ENCODE measurements at places on chromosomes 2 and 18.

DNA sequence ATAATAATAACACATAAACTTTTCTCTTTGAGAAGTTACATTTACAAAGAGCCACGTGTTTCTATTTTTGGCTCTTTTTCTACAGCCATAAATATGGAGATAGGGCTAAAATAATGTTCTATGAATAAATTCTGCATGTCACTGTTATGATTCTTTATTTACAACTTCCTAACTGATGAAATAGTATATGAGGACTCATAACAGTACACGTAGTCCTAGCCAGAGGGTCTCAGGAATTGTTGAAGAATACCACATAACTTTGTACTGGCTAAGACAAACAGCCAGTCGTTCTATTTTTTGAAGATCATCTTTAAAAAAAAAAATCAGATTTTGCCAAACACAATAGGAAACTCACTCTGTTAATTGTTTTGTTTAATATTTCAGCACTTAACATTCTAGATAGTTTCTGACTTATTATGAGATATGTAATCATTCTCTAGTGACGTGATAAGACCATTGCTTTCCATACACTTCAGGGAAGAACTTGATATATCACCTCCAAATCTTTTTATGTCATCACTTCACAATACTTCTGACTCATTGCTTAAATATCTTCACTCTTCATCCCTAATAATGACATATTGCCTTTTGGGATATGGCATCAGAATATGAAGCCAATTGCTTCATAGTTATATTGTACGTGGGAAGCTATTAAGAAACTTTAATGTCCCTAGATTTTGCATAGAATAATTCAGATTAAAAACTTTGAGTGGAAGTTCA lies 256.1 kb downstream of the XIRP2 start:
- no peak overlapping the region for H3K27ac ChIP-seq
- no peaks in the 10 kb centered on the region for H3K4me1 ChIP-seq
- H3K27me3 ChIP-seq, result no peaks in the 10 kb centered on the region

DNA sequence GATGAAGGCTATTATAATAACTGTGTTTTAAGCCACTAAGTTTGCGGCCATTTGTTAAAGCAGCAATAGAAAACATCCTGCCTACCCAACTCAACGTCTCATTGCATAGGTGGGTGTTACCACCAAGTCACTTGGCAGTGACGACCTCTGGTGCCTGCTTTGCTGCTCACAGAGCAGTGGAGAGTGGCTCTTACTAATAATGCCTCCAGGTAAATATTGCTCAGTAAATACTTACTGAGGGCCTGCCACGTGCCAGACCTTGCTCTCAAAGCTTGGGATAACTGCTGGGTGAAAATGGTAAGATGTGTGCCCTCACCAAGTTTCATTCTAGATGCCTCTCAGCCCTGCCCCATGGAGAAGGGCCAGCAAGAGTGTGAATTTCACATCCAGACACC lies 27.7 kb downstream of the ITGA6 start:
- peaks cover 75% of the 10 kb centered on the region for H3K4me1 ChIP-seq
- H3K27me3 ChIP-seq, result no peaks in the 10 kb centered on the region

- no peaks in the 10 kb centered on the region for H3K36me3 ChIP-seq
- no peak overlapping the region for H3K4me3 ChIP-seq
- H3K27me3 ChIP-seq, result no peaks in the 10 kb centered on the region
- no peak overlapping the region for H3K27ac ChIP-seq
Measured at GRCh38 chr18:63523660-63524059, 18.5 kb upstream of the SERPINB12 start.

GRCh38 chr2:111045771-111046444 lies 74.8 kb upstream of the BCL2L11 start:
- H3K36me3 ChIP-seq, result no peaks in the 10 kb centered on the region
- no peaks in the 10 kb centered on the region for H3K27me3 ChIP-seq
- no peak for DNase-seq
- H3K4me3 ChIP-seq, result no peak overlapping the region
- no peak overlapping the region for H3K27ac ChIP-seq

- no peak overlapping the region for H3K4me3 ChIP-seq
- H3K36me3 ChIP-seq, result no peaks in the 10 kb centered on the region
- H3K27me3 ChIP-seq, result no peaks in the 10 kb centered on the region
- no peak for DNase-seq
- H3K27ac ChIP-seq, result no peak overlapping the region
Measured at GRCh38 chr2:140200764-140201163, 1420.6 kb upstream of the NXPH2 start.

DNA sequence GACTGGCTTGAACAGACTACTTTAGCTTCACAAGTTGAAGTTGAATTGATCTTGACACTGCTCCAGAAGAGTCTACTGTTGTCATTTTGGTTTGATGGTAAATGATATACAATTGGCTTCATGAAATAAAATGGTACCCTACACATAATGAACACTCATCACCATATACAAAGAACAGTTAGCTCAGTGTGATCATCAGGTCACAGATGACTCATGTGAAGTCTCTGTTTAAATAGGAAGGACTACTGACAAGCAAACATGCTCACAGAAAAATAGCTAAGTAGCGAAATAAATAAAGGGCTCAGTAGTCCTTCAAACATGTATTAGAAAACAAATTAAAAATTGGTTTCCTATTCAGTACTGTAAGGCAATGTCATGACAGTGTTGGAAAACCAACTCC lies 96.2 kb downstream of the MEIS1 start:
- no peaks in the 10 kb centered on the region for H3K36me3 ChIP-seq
- H3K27ac ChIP-seq, result no peak overlapping the region
- H3K4me3 ChIP-seq, result no peak overlapping the region
- H3K27me3 ChIP-seq, result no peaks in the 10 kb centered on the region

DNA sequence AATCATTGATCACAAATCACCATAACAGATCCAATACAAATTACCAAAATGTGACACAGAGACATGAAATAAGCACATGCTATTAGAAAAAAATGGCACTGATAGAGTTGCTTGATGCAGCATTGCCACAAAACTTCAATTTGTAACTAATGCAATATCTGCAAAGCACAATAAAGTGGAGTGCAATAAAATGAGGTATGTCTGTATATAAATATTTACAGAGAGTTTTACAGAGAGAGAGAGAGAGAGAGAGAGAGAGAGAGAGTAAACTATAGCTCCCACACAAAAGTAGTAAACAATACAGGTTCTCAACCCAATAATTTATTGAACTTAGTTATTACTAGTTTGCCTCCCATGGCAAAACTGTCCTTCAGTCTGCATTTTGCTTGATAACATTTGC lies 1807.0 kb downstream of the SUCLG1 start:
- no peak for DNase-seq
- no peak overlapping the region for H3K4me3 ChIP-seq
- no peaks in the 10 kb centered on the region for H3K27me3 ChIP-seq
- H3K27ac ChIP-seq, result no peak overlapping the region
- no peaks in the 10 kb centered on the region for H3K36me3 ChIP-seq

- no peaks in the 10 kb centered on the region for H3K27me3 ChIP-seq
- DNase-seq, result no peak
- H3K4me1 ChIP-seq, result no peaks in the 10 kb centered on the region
- H3K27ac ChIP-seq, result no peak overlapping the region
- H3K4me3 ChIP-seq, result no peak overlapping the region
- no peaks in the 10 kb centered on the region for H3K36me3 ChIP-seq
Measured at GRCh38 chr2:224645722-224646121, 60.6 kb upstream of the CUL3 start.

DNA sequence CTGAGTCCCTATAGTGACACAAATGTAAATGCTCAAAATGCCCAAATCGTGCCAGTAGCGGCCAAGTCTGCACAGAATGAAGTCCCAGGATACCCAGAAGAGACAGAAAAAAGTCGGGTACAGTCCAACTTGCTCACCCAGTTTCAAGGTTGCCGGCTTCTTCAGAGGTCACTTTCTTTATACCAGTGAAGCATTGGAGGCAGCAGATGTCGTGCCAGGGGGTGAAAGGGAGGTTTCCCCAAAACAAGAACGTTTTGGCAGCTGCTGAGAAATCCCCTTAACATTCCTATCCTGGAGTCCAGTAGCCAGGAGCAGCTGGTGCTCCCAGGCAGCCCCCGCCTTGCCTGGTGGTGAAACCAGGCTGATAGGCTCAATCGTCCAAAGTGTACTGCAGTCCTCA lies 58.1 kb upstream of the MCFD2 start:
- no peaks in the 10 kb centered on the region for H3K27me3 ChIP-seq
- peaks cover 7% of the 10 kb centered on the region for H3K36me3 ChIP-seq
- no peak for DNase-seq
- H3K27ac ChIP-seq, result no peak overlapping the region
- H3K4me1 ChIP-seq, result no peaks in the 10 kb centered on the region

DNA sequence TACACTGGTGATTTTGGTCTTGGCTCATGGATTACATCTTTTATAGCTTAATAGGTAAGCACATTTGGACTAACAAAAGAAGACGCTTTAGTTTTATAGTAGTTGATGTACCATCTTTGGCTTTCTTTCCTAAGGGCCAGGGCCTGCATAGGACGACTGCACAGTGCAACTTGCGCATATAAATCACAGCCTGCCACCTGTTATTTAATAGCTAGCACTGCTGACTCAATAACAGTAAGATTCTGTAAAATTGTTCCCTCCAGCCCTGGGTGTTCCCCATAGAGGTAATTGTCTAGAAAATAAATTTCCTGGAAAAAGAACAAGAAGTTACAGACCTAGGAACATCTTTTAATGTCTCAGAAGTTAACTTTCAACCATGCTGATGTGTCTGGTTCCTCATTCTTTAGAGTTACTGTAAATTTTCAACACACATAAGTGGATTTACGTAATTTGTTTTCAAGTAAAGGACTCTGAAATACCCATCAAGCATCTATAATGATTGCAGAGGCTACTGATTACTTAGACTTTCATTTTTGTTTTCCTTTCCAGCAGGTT lies 594.2 kb upstream of the NXPH2 start:
- no peaks in the 10 kb centered on the region for H3K4me1 ChIP-seq
- no peaks in the 10 kb centered on the region for H3K27me3 ChIP-seq
- H3K36me3 ChIP-seq, result no peaks in the 10 kb centered on the region
- H3K27ac ChIP-seq, result no peak overlapping the region
- no peak overlapping the region for H3K4me3 ChIP-seq
- DNase-seq, result no peak

GRCh38 chr18:57741273-57741672 lies 61.8 kb downstream of the ATP8B1 start:
- no peak overlapping the region for H3K4me3 ChIP-seq
- H3K27ac ChIP-seq, result no peak overlapping the region
- H3K4me1 ChIP-seq, result no peaks in the 10 kb centered on the region
- no peaks in the 10 kb centered on the region for H3K36me3 ChIP-seq

- no peak overlapping the region for H3K27ac ChIP-seq
- no peaks in the 10 kb centered on the region for H3K4me1 ChIP-seq
Measured at GRCh38 chr2:16060936-16061338, 120.6 kb downstream of the MYCN start.

DNA sequence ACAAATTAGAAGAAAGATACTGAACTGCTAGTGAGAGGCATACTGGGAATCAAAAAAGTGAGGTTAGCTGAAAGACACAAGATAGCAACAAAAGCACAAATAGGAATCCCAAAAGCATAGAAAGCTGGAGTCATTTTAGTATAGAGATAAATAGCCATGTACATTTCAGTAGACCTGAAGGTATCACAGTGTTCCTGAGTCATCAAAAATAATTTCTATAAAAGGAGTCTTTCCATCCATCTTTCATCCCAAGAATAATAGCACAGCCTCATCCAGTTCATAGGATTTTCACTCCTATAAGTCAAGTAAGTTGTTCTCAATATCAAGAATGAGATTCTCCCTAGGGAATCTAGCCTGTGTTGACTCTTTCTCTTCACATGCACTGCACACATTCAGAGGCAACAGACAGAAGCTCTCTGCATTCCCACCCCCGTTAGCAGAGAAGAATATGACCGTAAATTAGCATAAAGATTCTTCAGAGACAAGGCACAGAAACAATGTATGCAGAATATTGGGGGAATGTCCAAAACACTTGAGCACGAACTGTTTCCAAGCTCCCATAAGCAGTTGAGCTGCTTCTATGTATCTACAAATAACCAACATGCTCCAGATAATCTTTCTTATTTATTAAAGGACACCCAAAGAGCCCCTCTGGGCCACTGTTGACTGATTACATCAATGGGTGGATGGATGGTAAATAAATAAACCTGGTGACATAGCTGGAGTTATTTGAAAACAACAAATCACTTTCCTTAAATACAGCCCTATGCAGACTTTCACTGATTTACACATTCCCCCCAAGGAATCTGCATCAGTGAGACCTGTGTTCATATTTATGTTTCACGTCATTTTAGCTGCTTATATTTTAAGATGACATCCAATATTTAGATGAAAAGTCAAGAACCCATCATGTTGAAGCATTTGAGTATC lies 174.5 kb upstream of the PKDCC start:
- H3K27me3 ChIP-seq, result no peaks in the 10 kb centered on the region
- DNase-seq, result no peak
- H3K36me3 ChIP-seq, result no peaks in the 10 kb centered on the region

DNA sequence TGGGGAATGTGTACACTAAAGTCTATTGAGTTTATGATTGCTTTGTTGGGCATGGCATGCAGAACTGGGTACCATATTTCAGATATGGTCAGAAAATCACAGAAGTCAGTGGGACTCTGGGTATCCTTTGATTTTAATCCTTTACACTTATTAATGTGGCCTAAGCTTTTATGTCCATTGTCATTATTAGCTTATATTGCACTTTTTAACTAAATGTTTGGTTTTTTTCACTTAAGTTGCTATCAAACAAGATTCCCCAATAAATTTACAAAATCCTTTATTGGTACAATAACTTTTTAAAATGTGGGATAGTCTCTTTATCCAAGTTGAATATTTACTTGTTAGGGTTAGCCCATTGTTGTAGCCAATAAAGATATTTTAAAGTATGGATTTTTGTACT lies 234.1 kb upstream of the NRP2 start:
- H3K27ac ChIP-seq, result no peak overlapping the region
- no peaks in the 10 kb centered on the region for H3K36me3 ChIP-seq
- H3K4me3 ChIP-seq, result no peak overlapping the region
- DNase-seq, result no peak
- no peaks in the 10 kb centered on the region for H3K4me1 ChIP-seq

- DNase-seq, result no peak
- H3K36me3 ChIP-seq, result no peaks in the 10 kb centered on the region
- no peaks in the 10 kb centered on the region for H3K4me1 ChIP-seq
- H3K27me3 ChIP-seq, result no peaks in the 10 kb centered on the region
- no peak overlapping the region for H3K4me3 ChIP-seq
Measured at GRCh38 chr2:70710038-70710690, 57.8 kb downstream of the ADD2 start.

DNA sequence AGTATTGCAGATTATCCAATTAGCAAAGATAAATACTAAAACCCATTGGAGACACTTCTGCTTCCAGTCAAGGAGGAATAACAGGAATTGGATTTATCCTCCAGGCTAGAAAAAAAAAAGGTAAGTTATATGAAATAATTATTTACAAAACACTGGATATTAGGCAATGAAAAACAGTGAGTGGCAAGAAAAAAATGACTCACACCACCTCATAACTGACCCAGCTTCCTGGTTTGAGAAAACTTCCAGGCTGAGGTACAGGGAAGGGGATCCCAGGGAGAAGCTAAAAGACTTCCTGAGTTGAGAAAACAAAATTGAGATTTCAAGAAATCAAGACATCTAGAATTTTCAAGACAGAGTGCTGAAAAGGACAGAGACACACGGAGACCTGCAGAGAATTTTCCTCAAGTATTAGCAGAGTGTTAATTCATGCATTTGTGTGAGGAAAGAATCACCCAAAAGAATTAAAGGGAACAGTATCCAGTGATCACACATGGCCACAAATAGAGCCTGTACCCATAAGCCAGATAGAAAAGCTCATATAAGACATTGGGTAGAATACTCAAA lies 17.4 kb downstream of the SRD5A2 start:
- H3K27me3 ChIP-seq, result no peaks in the 10 kb centered on the region
- no peaks in the 10 kb centered on the region for H3K4me1 ChIP-seq
- H3K27ac ChIP-seq, result no peak overlapping the region
- H3K4me3 ChIP-seq, result no peak overlapping the region
- no peak for DNase-seq
